Fibroblast of lung (primary cell): ENCODE measurements at places on chromosomes 2 and 18. TPM values are rescaled to one million over a fixed set of nuclear protein-coding genes. Genes with fewer than 3 reads are reported as not detected.

LYG1 gene
- total RNA-seq, result 0.26 and 0.50 TPM in 2 replicates

AQP12B gene
- not detected in 2 replicates for total RNA-seq

CNGA3 gene
- under 0.01 TPM in 2 replicates for total RNA-seq

AQP12A gene
- total RNA-seq, result not detected in 2 replicates

ANKRD62 gene
- total RNA-seq, result not detected in 2 replicates

VWA3B gene
- 0.17 and 0.26 TPM in 2 replicates for total RNA-seq

TACR1 gene
- 0.17 TPM in 1 of 2 replicates, not detected in the other for total RNA-seq
